ENCODE measurements at places on chromosomes 6 and 20.
A peak's percentile ranks its signal among the peaks of the same experiment; 100 is the strongest.

DNA sequence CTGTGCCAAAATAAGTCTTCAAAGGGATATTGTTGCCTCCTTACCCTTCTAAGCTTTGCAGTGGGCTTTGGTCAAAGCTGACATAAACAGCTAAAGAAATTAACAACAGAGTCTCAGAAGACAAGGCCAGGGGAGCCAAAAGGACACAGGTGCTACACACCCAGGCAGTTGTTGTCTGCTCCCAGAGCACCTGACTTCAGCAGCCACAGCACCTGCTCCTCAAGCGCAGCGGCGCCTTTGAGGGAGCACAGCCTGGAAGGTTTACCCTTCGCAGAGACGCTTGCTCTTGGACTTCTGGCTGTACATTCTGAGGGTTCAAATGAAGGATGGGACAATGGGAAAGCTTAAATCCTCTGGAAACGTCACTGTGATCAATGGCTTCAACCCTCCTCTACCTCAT, 16.6 kb downstream of the B4GALT5 start:
- no peak for DNase-seq

- DNase-seq = peak; percentile 12
Measured at GRCh38 chr6:144395014-144395413, 109.9 kb downstream of the UTRN start.

- no peak for DNase-seq
Measured at GRCh38 chr6:163490826-163491577, 76.5 kb downstream of the QKI start.

DNA sequence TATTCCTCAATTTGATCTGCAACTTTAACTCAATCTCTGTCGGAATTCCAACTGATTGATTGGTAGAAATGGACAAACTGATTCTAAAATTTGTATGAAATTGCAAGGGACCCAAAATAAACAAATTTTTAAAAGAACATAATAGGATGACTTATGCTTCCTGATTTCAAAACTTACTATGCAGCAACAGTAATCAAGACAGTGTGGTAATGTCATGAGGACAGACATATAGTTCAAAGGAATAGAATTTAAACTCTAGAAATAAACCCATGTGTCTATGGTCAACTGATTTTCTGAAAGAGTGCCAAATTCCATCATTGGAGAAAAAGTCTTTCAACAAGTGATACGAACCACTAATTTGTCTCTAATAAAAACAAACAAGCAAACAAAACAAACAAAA, 1320.1 kb upstream of the GJE1 start:
- no peak for DNase-seq

- peak; percentile 3 for DNase-seq
Measured at GRCh38 chr6:154039231-154039842, at the start of gene OPRM1. Gene OPRM1, plus strand, starts transcription at chr6:154039240. Its CDS starts 305 bp downstream, at chr6:154039545.

DNA sequence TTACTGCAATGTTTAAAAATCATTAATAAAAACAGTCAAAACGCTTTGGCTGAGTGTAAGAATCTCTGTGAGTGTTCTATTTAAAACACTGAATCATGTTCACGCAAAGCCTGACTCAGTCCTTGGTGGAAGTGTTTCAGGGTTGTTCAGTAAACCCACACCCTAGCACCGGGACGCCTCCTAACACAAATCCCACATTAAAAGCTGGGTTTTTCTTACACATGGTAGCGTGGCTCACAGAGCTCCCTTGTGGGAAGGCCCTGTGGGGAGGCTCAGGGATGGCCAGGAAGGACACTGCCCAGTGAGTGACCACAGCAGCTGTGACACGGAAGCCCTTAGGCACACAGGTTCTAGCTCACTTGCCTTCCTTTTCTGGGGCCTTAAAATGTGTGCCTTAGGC, 80.2 kb downstream of the GMPR start:
- DNase-seq = no peak

- no peak for DNase-seq
Measured at GRCh38 chr20:61875221-61875885, 190.3 kb downstream of the TAF4 start.

DNA sequence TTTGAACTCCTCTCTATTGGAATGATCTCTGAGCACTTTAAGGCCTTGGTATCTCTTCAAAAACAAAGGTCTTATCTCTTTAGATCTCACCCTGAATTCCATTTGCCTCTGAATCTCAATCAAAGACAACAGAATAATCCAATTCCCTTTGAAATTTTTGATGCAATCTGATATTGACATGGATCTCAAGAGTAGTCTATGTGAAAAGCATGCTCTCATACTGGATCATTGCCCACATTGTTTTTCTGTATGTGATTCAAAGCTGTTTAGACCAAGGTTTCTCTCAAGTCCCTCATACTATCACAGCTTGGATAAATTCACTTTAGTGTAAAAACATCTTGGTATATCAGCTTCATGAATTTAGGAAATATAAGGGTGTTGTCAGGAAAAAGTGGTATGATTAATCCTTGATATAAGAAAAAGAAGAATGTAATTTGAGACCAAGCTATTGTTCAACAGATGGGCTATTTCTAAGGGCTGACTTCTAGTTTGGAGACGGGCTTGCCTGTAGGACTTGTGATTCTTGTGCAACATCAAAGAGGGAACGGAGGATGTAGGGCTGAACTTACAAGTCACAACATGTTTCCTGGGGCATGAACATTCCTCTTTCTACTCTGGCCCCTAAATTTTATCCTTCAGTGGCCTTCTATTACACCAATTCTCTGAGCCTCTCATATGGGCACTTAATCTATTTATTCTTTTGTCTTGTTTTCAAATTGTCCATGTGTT, 77.9 kb upstream of the CITED2 start:
- DNase-seq = no peak

- no peak for DNase-seq
Measured at GRCh38 chr20:58973866-58974265, 7.2 kb upstream of the NELFCD start.

DNA sequence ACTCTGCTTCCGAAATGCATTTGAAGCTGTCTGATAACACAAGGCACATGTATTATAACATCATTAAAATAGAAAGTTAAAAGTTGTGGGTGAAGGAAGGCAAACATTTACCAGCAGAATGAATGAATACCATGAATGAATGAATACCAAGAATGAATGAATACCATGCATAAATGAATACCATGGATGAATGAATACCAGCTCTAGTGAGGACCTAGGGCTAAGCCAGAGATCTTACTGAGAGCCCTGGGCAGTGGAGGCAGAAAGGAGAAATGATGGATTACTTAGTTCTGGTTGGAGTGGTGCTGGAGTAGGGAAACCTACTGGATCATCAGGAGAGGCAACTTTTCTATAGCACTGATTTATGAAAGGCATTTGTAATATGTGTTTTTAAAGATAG, 998.0 kb downstream of the KIF16B start:
- DNase-seq = no peak

DNA sequence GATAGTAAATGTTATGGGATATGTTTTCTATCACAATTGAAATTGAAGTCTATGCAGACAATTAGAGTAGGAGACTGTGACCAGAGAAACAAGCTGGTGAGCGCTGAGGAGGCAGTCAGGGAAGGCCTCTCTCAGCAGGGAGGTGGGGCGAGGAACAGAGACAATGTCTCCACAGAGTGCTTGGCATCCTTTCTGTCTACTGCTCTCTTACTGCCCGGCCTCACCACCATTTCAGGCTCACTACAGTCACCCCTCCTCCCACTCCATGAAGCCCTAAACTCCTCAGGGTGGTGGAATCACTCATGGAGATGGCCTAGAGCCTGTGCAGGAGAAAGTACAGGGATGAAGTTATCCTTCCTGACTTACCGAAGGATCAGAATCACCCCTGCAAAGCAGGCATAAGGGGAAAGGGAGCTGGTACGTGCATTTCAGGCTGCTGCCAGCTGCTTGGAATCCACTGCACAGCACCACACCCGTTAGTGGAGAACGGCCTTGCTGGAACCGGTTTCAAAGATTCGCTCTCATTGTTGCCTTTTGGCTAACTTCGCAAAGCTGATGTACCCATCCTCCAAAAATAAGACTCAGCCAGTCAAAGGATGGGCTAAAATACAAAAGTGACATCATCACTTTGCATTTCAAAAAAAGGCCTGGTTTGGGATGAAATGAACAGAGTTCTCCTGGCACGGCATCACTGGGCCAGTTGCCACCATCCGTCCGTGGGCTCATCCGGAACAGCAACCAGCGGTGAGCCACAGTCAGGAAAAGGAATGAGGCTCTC, 67.3 kb downstream of the SLC22A23 start:
- no peak for DNase-seq

- DNase-seq = no peak
Measured at GRCh38 chr6:168166627-168167026, 87.6 kb upstream of the FRMD1 start.

GRCh38 chr6:86756640-86757229, 180.6 kb upstream of the HTR1E start:
- DNase-seq = no peak

All from CD14-positive monocyte (primary cell).